ENCODE measurements at places on chromosomes 2 and 18.
A peak's percentile ranks its signal among the peaks of the same experiment; 100 is the strongest.

DNA sequence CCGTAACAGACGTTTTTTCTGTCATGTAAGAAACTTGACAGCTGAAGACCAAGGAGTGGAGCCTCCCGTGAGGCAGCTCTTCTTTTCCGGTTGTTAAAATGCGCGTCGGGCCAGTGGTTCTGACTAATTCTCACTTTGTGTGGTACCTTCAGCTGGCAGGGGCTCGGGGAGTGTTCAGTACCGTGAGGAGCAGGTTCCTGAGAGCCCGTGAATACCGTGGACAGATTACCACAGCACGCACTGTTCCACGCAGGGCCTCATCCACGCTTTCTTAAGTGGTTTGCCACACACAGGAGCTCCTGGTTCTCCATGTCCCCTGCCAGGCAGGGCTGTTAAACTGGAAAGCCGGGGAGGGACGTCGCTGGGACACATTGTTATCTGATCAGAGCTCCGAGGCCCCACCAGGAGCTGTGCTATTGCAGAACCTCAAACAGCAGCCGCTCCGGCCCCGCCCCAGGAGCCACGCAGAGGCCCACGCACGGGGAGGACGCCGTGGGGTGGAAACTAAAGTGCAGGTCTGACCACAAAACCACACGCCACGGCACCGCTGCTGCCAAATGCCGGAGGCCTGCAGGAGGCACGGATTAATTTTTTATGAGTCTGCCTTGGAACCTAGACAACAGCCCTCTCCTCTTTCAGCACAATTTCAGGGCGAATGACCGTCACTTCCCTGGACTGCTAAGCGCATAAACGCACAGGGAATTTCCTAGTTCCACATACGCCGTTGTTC lies 43.3 kb downstream of the NFATC1 start:
- DNase-seq = peak; percentile 85

- no peak for DNase-seq
These were observed at the start of gene MEP1B for GRCh38 chr18:32189790-32190189. MEP1B (plus strand) TSS chr18:32190039; CDS start chr18:32190071, 32 bp downstream.

DNA sequence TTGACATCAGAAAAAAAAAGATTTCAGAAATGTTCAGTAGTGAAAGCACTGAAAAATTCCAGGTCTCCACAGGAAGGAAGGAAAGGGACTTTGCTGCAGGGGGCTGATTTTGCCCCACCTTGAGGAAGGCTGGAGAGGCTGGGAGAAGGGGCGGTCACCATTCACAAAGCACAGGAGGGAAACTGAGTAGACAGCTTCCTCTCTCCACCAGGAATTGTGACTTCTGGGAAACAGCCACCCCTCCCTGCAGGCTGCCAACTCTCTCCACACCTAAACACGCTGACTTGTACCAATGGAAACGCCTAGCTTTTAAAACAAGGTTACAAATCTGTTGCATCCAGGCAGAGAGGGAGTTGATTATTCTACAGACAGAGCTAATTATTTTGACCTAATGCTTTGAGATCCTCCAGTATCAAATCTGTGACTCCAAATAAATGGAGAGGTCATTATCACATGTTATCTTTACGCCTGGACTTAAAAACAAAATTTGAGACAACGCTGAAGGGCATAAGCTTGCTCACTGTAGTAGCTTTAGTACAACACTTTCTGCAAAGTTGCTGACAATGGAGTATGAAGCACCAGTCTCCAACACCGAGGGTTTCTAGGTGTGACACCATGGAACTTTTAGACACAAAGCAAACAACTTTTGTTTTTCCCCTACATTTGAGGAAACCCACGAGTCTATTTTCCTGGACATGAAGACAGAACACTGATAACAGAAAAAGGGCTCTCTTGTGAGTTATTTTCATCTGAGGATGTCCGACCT lies 42.7 kb downstream of the EPHA4 start:
- DNase-seq = no peak

DNA sequence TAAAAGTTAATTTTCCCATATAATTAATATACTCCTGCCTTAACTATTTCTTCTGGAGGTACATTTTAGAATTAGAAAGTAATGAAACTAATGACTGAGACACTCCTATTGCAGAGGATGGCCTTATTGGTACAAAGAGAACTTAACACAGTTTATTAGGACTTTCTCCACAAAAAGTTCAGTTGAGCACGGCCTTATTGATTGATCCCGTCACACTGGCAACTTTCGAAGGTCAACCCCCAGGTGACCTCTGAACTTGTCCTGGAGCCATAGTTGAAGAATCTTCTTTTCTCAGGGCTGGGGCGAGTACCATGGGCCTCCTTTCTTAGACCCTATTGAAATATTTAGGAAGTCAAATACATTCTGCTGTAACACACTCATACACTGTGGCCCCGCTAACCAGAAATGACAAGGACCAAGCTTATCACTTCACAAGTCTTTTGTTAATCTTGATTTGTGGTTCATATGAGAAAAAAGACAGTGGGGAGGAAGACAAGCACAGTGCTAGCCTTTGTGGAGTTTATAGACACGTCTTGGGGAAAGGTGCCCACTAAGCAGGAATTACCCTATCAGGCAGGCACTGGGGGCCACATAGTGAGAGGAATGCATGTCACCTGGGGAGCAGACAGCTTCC lies 11.2 kb downstream of the SPP2 start:
- no peak for DNase-seq

GRCh38 chr2:204078003-204078698 lies 141.6 kb downstream of the ICOS start:
- no peak for DNase-seq

DNA sequence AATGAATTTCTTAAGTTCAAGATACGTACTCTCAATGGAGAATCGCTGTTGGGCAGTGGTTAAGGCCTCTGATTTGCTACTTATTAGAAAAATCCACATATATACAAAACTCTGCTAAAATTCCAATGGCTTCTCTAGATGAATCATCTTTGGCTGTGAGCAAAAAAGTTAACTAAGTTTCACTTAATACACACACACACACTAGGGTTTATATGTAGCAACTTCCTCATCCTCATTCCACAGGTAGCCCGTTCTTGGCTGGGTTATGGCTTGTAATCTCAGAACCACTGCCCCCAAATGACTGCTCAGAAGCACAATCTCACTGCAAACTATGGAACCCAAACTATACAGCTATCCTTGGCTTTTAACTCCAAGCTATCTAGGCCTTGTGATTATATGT lies 99.7 kb downstream of the SMAD2 start:
- no peak for DNase-seq

DNA sequence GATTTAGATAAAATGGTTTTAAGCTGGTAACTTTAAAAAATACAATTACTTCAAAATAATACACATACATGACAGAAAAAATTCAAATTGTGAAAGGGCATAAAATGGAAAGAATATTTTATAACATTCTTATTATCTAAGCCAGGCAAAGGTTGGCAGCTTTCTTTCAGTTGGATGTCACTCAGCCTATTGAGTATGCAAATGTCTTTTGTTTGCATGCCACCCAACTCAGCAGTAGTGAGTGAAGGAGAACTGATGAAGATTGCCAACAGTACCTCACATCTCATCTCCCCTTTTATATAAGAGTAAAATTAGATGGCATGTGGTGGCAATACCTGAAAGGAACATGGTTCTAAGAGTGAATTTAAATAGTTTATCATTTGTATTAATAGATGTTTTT lies 24.8 kb downstream of the BMPR2 start:
- no peak for DNase-seq

DNA sequence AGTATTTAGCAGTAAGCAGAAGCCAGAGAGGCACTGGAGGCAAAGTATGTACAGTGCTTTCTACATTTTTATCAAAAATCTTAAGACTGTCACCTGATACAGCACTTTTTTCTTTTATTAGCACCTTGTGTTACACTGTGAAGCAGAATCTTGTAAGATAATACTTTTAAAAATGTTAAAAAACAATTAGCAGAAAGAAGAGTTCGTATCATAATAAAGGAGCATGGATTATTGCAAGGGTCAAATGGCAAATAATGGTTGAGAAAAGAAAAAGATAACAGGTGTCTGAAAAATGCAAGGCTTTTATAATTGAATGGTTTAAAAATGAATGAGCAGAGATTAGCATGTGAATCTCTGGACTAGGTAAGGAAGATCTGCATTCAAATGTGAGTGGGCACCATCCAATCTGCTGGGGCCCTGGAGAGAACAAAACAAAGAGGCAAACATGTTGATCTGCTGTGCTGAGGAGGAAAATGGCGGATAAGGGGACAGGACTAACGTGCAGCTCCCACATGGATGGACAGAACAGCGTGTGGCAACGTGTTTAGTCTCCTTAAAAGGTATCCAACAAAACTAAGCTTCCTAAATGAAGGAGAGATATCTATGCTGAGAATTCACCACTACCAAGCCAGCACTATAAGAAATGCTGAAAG lies 9.5 kb downstream of the CEBPZOS start:
- no peak for DNase-seq
